Stimulated activated CD4-positive, alpha-beta T cell treated with anti-CD3 and anti-CD28 coated beads, Interleukin-15, amount 100 ng/mL, for 24 hours (primary cell): ENCODE measurements at places on chromosomes 16 and 17.

DNA sequence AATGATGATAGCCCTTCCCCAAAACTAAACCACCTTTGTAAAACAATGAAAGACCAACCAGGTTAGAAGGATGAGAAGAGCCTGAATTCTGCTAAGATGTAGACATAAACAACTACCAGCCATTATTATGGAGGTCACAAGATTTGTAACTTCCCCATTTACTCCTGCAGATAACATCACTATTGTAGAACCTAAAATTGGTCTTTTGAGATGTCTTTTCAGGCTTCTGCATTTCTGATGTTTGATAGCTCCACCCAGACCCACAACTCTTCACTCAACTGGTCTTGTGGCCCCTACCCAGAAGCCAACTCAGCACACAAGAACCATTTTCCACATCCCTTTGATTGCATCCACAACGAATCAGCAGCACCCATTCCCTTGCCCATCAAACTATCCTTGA, 100.8 kb downstream of the TMEM132E start:
- no peak for DNase-seq

- no peak for DNase-seq
Measured at GRCh38 chr17:39934324-39934723, 6.8 kb downstream of the LRRC3C start.

- DNase-seq = no peak
Measured at GRCh38 chr17:52546990-52547389, 388.5 kb upstream of the CA10 start.

DNA sequence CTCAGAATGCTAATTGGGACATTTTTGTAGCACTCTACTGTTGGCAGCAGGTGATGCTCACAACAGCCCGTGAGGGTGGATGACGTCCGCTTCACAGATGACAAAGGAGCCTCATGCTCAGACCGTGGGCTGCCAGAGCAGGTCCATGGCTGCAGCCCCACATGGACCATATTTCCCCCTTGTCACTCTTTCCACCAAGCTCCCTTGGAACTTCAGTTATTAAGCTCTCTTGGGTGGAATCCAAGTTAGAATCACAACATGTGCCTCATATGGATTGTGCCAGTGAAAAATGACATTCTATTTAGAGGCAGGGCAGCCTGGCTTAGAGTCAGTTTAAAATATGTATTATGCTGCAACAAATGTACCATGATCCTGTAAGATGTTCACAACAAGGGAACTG, 33.2 kb upstream of the STH start:
- no peak for DNase-seq

DNA sequence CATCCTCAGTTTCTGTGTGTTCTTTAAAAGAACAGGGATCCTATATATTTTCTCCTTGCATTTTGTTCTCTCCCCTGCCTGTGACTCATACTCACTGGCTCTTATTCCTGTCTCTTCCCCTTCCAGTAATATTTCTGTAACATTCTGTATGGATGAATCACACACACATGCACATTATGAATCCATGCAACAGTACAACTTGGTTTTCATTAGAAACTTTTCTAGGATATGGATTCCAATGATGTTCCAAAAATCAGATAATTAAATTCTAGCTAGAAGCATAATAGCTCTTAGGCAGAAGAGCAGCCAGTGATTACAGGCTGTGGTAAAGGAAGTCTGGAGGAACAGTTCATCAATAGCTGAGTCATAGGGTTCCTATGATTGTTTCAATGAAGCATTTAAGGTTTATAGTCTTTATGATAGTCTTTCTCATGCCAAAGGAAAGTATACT, 119.6 kb upstream of the PMFBP1 start:
- DNase-seq = no peak

- peak; percentile 88 for DNase-seq
Measured at GRCh38 chr17:45235416-45236281, 14.0 kb downstream of the FMNL1 start.

- peak; percentile 45 for DNase-seq
Measured at GRCh38 chr17:39722965-39723848, 7.1 kb downstream of the MIEN1 start.

- no peak for DNase-seq
Measured at GRCh38 chr17:1783834-1784611, 22.2 kb downstream of the SERPINF1 start.

DNA sequence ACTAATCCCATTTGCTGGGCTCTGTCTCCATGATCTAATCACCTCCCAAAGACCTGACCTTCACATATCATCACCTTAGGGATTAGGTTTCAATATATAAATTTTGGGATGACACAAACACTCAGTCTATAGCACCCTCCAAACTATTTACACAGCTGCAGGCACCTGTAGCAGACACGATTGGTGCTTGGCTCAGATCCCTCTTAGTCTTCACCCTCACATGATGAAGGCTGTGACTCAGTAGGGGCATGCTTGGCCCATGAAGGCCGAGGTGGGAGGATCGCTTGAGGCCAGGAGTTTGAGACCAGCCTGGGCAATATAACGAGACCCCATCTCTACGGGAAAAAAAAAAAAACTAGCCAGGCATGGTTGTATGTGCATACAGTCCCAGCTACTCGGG, 73.5 kb downstream of the HS3ST2 start:
- no peak for DNase-seq

GRCh38 chr16:73069581-73070262, 21.8 kb upstream of the ZFHX3 start:
- DNase-seq = no peak

GRCh38 chr17:43615330-43616028, 46.2 kb downstream of the MEOX1 start:
- DNase-seq = no peak

DNA sequence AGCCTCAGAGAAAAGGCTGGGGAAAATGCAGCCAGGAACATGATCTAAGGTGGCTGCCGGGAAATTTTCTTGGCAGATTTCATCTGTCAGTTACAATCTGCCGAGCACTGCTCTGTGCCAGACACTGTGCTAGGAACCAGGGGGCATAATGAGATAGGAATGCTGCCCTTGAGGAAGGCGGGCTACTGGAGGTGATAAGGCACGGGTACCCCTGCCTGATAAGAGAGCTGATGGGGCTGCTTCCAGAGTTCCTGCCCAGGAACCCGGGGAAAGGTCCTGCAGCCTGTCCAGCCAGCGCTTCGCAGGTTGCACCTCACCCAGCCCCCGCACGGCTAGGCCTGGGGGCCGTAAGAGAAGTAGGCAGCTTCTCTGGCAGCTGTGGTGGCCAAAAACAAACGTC, 3.1 kb downstream of the SCNN1G start:
- no peak for DNase-seq

GRCh38 chr16:50944436-50944835, 202.6 kb downstream of the CYLD start:
- DNase-seq = no peak

- no peak for DNase-seq
Measured at GRCh38 chr16:52366983-52367382, 180.0 kb downstream of the TOX3 start.

- DNase-seq = no peak
Measured at GRCh38 chr16:69804297-69804696, 42.2 kb downstream of the WWP2 start.

- DNase-seq = no peak
Measured at GRCh38 chr17:73575470-73576221, 68.6 kb downstream of the SDK2 start.

DNA sequence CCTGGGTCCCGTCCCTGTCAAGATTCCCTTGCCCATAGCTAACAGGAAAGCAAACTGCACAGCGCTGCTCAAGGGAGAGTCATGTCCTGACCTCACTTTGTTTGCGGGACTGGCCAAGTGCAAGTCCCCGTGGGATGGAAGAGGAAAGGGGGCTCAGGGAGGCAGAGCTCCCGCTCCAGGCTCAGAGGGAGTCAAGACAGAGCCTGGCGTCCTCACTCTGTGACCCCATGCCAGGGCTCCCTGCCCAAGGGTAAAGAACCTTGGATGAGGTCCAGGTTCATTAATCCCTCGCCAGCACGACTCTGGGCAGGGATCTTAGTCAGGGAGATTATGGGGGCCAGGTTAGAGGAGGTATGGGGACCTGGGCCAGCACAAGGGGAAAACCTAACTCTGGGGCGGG, 51.5 kb upstream of the CBX4 start:
- DNase-seq = no peak

DNA sequence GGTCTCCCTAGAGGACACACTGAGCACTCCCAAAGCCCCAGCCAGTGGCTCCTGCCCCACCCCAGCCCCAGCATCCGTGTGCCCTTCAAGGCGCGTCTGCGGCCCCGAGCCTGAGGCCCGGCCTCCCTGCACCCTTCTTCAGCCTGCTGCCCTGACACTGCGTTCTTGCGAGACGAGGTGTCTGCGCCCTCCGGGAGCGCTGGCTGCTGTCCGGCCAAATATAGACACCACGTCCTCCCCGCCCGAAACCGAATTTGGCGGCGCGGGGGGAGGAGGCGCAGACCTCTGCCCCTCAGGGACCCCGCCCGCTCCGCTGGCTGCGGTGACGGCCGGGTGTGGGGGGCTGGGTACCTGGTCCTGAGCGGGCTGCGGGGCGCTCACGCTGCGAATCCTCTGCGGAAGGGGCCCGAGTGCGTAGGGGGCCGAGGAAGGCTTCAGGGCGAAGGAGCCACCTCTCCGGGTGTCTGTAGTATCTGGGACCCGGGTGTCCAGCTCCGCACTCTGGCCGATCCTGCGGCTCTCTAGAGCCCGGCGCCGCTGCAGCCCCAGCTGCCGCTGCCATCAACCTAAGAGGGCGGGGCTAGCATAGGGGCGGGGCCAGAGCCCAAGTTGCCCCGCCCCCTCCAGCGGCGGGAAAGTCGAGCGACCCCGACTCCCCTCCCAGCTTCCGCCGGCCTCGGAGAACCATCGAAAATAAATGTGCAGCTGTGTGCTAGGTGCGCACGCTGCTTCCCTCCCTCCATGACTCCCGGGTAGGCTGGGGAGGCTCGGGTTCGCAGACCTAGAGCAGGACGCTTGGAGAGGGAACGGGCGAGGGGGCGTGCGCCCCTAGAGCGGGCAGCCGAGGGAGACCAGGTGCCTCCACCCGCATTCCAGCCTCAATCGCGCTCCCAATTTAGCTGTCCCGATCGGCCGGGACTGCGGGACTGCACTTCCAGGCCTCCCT, at the start of gene CORO6:
TSS of gene CORO6 (minus strand) at position 576 of the 946 bp plus-strand sequence. CDS start 1,491 bp downstream, outside the sequence.
- peak; percentile 77 for DNase-seq

DNA sequence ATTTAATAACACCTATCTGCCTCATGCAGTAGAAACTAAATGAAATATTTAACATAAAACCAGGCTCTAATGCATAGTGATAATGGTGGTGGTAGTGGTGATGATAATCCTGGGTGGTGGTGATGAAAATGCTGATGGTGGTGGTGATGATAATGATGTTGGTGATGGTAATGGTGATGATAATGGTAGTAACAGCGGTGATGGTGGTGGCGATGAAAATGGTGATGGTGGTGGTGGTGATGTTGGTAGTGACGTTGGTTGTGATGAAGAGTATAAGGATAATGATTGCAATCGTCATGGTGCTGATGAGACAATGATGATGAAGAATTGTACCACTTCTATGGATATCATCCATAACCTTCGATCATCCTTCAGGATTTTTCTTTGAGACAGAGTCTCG, 173.7 kb upstream of the CDH11 start:
- DNase-seq = no peak

DNA sequence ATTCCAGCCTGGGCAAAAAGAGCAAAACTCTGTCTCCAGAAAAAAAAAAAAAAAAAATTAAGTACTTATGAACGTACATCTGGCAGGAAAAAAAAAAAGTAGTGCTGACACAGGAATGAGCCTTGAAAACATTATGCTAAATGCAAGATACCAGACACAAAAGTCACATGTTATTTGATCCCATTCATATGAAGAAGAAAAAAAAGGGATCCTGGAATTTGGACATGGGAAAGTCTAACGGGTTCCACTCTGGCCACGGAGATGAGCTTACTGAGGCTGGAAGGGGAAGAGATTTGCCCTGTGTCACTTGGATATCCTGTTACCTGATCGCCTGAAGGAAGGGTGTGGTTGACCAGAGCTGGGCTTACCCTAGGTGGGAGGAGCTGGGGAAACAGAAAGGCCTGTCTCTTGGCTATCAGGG, 251.9 kb downstream of the PARN start:
- no peak for DNase-seq

DNA sequence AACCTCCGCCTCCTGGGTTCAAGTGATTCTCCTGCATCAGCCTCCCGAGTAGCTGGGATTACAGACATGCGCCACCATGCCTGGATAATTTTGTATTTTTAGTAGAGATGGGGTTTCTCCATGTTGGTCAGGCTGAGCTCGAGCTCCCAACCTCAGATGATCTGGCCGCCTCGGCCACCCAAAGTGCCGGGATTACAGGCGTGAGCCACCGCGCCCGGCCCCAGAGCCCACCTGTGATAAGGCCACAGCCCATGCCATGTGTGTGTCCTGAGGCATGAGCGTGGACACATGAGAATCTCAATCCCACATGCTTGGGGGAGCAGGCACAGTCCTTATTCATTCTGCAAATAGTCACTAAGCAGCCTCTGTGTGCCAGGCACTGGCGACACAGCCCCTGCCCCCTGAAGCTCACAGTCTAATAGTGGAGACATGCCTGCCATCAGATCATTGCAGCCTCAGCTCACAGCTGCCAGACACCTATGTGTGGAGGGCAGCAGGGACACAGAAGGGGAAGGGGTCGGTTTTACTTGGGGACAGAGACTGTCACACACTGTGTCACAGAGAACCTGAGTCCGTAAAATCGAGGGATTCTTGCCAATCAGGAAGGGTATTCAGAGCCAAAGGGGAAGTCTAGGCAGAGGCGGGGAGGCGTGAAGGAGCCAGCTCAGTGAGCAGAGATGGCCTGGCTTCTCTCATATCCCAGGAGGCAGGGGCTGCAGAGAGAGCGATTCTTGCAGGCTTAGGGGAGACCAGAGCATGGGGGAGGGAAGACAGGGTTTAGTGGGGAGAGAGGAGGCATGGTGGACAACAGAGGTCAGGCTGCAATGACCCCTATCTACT, 9.4 kb upstream of the ABCC3 start:
- DNase-seq = no peak

DNA sequence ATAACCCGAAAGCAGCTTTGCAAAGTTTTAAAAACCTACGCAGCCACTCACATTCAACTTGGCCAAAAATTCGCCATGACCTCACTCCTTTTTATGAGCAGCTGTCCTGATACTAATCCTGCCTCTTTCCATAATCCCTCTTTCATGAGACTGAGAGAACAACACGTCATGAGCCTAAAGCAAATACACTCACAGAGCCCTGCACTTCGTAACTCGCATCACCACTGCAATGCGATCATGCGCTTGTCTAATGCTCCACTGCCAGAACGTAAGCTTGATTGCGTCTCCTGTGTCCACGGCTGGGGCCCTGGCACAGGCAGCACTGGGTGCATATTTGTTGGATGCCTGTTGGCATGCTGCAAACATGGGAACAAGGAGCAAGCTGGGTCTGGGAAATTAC, 36.2 kb downstream of the CDRT4 start:
- no peak for DNase-seq

GRCh38 chr16:3012246-3012645, 477 bp upstream of the CLDN9 start:
- DNase-seq = no peak

DNA sequence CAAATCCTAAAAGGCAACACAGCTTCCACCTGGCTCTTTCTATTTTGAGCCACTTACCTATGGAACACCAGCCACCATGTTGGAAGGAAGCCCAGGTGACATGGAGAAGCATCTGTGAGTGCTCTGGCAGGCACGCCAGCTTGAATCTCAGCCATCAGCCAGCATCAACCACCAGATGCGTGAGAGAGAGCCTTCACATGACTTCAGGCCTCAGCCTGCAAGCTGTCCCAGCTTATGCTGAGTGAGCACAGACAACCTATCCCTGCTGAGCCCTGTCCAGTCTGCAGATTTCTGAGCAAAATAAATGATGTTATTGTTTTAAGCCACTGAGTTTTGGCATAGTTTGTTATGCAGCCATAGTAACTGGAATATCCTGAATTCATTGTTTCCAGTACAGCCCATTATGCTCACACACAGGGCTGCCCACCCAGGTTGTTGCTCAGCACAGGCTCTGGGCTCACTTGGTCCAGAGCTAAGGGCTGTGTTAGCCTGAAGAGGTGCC, 35.1 kb downstream of the TMEM238L start:
- no peak for DNase-seq
